ENCODE measurements at places on chromosomes 7 and 10. TPM values are rescaled to one million over a fixed set of nuclear protein-coding genes. Genes with fewer than 3 reads are reported as not detected.

DNA sequence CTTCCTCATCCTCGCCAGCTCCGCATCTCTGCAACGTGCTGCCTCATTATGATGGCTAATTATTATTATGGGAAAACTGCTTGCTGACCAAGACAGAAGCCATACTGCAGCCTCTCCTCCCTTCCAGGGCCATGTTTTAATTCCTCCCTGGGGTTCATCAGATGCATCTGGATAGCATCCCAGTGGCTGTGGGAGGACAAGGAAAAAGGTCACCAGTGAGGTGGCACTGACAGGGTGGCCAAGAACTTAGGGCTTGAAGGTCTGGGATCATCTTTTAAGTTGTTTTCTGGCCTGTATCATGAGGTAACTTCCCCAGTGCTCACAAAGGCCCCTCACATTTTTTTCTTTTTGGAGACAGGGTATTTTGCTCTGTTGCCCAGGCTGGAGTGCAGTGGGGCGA, 39.6 kb downstream of the KCNH2 start:
- H3K27ac ChIP-seq = no peak overlapping the region
- DNase-seq = no peak
- peaks cover 86% of the 10 kb centered on the region for H3K27me3 ChIP-seq
- H3K4me1 ChIP-seq = no peaks in the 10 kb centered on the region
- no peak overlapping the region for H3K4me3 ChIP-seq

- H3K4me1 ChIP-seq = no peaks in the 10 kb centered on the region
- no peak overlapping the region for H3K27ac ChIP-seq
- H3K4me3 ChIP-seq = no peak overlapping the region
- no peaks in the 10 kb centered on the region for H3K36me3 ChIP-seq
- no peak for DNase-seq
These were observed 36.6 kb upstream of the CCAR1 start for GRCh38 chr10:68684413-68684812.

ZNF12 gene
- 37.5 TPM for total RNA-seq

GRCh38 chr7:21717323-21717722, 174.5 kb downstream of the DNAH11 start:
- no peaks in the 10 kb centered on the region for H3K36me3 ChIP-seq
- H3K27me3 ChIP-seq = peaks cover 56% of the 10 kb centered on the region
- H3K4me1 ChIP-seq = no peaks in the 10 kb centered on the region

Measured in PC-9 (cell line).